ENCODE measurements at places on chromosomes 11 and 22.
A peak's percentile ranks its signal among the peaks of the same experiment; 100 is the strongest.

GRCh38 chr11:102186551-102187191, 76.4 kb downstream of the YAP1 start:
- DNase-seq, result no peak

- DNase-seq, result no peak
Observed at GRCh38 chr22:19086417-19086816, 35.8 kb downstream of the DGCR2 start.

- DNase-seq, result no peak
Observed at GRCh38 chr22:42962295-42963230, 52.4 kb downstream of the PACSIN2 start.

- no peak for DNase-seq
Observed at GRCh38 chr11:87528752-87529151, 491.0 kb downstream of the TMEM135 start.

DNA sequence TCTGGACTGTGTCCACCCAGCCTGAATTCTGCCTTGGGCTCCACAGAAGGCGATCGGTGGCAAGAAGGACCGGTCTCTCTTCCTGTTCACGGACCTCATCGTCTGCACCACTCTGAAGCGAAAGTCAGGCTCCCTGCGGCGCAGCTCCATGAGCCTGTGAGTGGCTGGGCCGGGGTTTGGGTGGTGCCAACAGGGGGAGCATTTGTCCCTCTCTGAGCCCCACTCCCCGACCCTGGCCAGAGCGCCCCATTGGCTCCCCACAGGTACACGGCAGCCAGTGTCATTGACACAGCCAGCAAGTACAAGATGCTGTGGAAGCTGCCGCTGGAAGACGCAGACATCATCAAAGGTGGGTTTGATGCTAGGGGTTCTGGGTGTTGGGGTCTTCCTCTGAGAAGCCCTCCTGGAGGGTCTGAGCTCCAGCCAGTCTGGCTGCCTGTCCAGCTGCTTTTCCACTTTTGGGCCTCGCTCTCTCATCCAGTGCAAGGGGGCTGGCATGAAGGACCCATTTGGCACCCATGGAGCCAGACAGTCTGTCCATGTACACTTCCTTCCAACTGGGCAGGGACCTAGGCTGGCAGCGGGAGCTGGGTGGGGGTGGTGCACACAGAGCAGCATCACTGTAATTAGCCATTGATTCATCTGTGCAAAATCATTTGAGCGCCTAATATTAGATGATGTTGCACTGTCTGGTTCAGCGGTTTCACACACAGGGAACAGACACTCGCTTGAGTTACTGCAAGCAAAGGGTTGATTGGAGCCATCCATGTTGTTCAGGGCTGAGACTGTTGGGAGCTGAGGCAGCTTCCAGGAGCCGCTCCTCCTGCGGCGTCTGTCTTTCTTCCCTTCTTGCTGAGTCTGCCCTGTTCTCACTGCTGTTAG, 19.0 kb upstream of the RELT start:
- no peak for DNase-seq

DNA sequence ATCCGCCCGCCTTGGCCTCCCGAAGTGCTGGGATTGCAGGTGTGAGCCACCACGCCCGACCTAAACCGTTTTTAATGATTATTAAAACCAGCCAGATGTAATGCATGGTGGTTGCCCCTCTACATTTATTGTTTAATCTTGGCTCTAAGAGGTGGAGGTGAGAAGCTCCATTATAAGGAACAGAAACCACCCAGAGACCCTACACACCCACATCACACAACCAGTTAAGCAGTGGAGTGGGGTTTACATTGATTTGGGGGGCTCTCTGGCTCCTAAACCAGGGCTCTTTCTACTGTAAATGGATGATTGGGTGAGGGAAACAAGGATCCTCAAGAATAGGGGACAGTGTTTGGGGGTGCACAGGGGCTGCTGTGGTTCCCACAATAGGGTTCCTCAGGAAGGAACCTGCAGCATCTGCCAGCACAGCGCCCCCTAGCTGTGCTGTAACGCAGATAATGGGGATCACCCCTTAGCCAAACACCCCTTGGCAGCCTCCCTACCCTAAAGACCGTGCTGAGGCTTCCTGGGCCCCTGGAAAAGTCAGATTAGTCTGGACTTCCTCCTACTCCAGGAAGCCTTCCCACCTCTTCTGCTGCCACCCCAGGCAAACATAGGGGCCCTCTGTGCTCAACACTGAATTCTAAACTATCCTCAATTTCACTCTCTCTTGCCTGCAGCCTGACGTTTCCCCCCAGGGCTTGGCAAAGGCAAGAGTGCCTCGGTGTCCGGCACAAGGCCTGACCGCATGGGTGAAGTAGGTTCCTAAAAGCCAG, 2.4 kb downstream of the MPST start:
- peak; percentile 49 for DNase-seq

DNA sequence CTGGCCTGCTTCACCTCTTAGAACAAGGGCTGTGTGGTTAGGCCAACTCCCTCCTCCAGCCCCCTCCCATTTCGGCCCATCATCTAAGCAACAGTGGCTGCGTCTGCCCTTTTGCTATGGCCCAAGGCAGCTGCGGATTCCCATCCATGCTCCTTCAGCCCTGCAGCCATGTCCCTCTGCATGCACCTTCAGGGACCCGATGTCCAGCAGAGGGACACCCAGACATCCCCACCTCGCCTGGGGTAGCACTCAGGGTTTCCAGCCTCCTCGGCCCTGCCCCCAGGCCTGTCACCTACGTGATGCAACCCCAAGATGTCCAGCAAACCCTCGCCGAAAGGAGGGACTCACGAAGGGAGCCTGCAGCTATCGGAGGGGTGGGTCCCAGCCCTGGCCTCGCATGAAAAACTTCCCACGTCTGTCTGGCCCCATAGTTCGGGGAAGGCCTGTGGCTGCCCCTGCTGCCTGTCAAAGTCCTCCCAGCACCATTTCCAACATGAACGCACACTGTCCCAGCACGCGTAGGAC, 194.4 kb downstream of the CTTN start:
- DNase-seq, result no peak

- no peak for DNase-seq
Observed at GRCh38 chr11:63019506-63019905, 3.9 kb upstream of the SLC22A8 start.

DNA sequence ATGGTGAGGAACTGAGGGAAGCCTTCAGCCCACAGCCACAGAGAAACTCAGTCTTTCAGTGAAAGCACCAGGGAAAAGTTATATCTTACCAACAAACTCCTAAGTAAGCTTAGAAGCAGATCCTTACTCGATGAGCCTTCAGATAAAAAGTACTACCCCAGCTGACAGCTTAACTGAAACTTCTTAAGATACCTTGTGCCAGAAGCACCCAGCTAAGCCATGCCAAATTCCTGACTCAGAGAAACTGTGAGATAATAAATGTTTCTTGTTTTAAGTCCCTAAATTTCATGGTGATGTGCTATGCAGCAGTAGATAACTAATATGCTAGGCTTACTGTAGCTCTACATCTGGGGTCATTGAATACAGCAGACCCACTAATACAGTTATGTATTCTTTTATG, 2025.0 kb downstream of the LRRC4C start:
- no peak for DNase-seq

GRCh38 chr11:69842746-69843528, 23.7 kb upstream of the FGF3 start:
- DNase-seq, result no peak

- DNase-seq, result no peak
Observed at GRCh38 chr11:118529584-118530175, 1.3 kb upstream of the TMEM25 start.

- DNase-seq, result no peak
Observed at GRCh38 chr11:92867913-92868619, 101.4 kb upstream of the MTNR1B start.

GRCh38 chr11:45305874-45306623, 19.9 kb upstream of the SYT13 start:
- no peak for DNase-seq

- no peak for DNase-seq
Observed at GRCh38 chr11:50412832-50413231, 380.2 kb downstream of the OR4C45 start.

- no peak for DNase-seq
Observed at GRCh38 chr11:73239571-73240189, 21.6 kb downstream of the P2RY2 start.

- DNase-seq, result no peak
Observed at GRCh38 chr11:7630002-7630401, 43.3 kb downstream of the CYB5R2 start.

GRCh38 chr11:68150037-68150436, 28.8 kb upstream of the CHKA start:
- no peak for DNase-seq

DNA sequence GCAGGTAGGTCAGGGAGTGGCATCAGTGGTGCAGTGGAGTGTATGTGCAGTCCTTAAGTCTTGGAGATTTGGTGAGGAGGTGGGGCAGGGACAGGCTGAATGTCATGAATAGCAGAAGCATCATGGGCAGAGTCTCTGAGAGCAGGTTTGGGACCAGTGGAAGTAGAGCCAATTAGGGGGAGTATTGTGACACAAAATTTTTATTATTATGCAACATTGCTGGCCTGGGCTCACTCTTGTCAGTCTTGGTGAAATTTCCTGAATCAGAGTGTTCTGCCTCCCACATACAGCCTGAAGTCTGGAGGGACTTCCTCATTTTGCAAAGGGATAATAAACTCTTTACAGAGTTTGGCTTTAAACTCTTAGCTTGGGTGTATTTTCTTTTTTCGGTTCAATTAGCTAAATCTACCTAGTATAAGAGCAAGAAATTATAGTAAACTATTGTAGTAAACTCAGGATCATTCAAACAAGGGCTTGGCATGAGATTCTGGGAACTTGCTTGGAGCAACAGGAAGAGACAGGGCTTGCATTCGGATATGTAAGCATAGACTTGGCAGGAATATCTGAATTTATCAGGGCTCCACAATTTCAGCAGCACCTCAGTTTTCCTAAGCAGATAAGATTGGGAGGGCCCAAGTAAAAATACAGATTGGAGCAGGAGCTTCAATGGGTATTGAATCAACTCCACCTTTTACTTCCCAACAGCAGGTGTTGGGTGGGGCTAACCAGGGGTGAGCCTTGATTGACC, 67.7 kb downstream of the FDX1 start:
- DNase-seq, result no peak

DNA sequence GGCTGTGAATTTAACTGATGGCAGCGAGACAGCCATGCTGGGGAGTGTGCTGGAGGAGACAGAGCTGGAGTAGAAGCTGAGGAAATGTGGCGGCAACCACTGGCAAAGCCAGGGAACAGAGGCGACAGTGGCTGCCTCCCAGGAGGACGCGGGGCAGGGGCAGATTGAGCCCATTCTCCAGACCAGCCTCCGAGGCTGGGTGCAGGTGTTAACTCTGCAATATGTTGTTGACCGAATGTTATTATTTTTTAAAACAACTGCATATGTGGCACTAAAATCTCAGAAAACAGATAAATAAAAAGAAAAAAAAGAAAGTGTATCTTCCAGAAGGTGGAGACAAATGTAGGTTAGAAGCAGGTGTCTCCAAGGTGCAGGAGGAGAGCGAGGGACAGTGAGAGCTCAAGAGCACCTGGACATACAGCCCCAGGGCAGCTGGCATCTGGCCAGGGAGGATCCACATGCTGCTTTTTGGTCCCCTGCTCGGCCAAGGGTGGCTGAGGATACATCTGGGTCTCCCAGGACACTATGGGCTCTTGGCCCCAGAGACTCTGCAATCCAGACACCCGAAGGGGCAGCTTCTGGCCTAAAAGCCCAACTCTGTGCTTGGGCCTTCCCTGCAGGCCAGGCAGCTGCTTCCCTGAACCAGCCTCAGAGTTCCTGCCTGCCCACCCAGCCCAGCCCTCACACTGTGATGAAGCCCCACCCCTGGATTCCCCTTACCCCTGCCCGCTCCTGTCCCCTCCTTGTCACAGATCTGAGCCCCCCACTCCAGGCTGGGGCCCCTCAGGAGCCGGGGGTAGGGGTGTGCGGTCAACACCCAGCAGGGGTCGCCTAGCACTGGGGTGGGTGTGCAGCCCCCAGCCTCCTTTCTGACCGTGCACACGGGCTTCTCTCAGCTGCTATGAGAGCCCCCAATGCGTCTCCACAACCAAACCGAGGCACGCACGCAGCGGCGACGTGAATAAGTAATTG, 12.9 kb downstream of the RTN4R start:
- DNase-seq, result no peak

DNA sequence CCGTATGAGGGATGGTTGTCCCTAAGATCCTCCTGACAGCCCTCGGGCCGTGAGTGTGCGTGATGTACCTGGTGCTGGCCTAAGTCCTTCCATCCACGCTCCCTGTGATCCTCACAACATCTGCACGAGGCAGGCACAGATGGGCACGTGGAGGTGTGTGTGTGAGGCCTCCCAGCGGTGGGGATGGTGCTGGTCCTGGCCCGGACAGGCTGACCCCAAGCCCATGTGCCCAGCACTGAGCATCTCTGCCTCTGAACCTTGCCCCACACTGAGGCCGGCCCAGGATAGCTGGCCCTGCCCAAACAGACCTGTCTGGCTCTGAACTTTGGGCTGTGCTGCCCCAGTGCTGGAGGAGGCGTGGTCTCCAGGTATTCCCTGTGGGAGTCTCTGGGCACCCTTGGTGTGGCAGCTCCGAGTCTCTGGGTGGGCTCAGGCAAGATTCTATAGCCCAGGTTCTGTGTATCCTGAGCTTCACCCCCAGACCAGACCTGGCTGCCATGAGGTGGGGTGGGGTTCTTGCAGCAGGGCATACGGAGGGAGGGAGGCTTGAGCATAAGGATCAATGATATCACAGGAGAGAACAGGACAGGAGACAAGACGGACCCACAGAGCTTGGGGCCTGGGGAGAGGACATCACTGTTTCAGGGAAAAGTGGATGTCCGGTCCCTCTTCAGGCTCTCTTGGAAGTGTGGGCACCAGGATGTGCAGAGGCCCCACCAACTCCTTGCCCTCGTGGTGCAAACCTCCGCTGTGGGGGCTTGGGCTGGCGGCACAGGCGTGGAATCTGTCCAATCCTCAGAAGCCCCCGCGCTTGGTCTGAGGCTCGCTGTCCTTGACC, 881.8 kb downstream of the BRD1 start:
- no peak for DNase-seq

- no peak for DNase-seq
Observed at GRCh38 chr11:40683010-40683409, 776.4 kb downstream of the LRRC4C start.

GRCh38 chr22:43385770-43386641, 25.8 kb upstream of the MPPED1 start:
- peak; percentile 51 for DNase-seq

GRCh38 chr11:95308512-95309035, 77.6 kb upstream of the SESN3 start:
- no peak for DNase-seq

DNA sequence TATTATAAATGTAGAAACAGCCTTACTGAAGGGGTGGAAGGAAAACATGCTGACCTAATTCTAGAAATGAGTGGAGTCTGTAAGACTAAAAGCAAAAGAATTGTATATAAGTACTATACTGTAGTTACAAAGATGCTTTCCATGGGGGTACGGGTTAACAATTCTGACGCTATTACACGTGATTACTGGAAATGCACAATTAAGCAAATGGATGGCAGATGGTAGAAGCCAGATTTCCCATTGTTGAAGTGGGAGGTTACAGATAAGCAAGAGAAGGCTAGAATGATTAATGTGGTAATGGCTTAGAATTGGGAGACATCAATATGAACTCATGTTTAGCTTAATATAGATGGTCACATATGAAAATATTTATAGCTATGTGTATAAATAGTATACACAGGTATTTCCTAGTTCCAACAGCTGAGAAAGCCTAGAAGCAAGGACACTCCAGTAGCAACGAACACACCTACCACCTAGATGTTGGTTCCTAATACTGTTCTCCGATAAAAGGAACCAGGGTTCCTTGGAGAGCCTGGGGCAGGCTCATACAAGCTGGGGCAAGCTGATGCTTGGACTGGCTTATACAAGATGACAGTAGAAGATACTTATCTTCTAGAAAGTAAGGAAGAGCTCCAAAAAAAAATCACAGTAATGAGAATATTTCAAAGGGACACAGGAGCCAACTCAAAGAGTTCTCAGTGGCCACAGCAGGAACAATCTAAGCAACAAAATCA, 13.5 kb downstream of the SMC1B start:
- no peak for DNase-seq

GRCh38 chr11:112280268-112281126, 19.8 kb upstream of the PLET1 start:
- DNase-seq, result peak; percentile 88
